ENCODE measurements at places on chromosomes 7 and 10. TPM values are rescaled to one million over a fixed set of nuclear protein-coding genes. Genes with fewer than 3 reads are reported as not detected.

The HK1 gene
- 140 TPM for total RNA-seq

DNA sequence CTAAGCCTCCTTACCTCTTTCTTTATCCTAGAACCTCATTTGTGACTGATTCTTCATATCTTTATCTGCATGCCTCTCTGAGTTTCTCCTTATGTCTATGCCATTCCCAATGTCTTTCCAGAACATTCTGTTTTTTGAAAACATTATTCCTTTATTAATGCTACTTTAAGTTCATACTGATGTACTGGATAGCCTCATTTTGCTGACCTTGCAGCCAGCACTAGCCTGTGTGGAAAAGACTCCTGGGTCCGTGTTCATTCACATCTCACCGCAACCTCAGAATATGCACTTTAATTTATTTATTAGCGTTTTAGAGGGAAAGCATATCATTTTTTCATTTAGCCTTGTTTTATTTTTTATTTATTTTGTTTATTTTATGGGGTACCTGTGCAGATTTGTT, 208.1 kb upstream of the NPVF start:
- DNase-seq, result no peak

The HTR7 gene
- total RNA-seq, result 2.2 TPM

- DNase-seq, result no peak
These were observed 30.7 kb upstream of the ELOVL3 start for GRCh38 chr10:102195296-102195870.

DNA sequence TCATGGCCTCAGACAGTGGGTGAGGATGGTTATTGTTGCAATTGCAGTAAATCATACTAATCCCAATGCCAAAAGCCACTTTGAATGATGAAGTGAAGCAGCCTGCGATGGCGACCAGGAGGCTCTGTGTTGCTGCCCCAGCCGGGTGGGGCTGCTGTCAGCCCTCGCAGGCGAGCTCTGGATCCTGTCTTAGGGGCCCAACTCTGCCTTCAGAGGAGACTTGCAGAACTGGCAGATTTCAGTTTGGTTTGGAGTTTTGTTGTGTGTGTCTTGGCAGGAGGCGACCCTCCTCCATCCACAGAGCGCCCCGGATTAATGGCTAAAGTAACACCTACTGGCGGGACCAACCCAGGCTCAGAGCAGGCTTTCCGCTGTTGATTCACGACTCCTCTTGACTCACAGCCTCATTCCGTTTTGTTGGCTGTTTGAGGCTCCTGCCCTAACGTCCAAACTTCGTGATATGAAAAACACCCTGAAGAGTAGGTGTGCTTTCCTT, 67.9 kb upstream of the BMPER start:
- no peak for DNase-seq

DNA sequence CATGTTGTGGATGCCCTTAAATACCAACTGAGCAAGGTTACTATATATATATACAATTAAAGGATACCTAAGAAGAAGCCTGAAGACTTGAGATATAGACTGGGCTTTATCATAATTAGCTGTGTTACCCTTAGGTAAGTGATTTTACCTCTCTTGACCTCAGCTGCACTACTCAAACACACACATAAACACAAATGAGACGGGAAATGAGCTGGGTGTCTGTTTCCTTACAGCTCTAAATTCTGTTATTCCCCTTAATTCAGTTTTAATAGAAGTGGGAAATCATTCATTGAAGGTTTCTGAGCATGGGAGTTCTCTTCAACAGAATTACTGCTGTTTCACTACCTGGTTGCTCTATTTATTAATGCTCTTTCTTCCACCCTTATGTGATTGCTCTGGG, 60.7 kb downstream of the GBF1 start:
- DNase-seq, result no peak

GRCh38 chr10:114397651-114398145, 6.6 kb downstream of the AFAP1L2 start:
- DNase-seq, result no peak

DNA sequence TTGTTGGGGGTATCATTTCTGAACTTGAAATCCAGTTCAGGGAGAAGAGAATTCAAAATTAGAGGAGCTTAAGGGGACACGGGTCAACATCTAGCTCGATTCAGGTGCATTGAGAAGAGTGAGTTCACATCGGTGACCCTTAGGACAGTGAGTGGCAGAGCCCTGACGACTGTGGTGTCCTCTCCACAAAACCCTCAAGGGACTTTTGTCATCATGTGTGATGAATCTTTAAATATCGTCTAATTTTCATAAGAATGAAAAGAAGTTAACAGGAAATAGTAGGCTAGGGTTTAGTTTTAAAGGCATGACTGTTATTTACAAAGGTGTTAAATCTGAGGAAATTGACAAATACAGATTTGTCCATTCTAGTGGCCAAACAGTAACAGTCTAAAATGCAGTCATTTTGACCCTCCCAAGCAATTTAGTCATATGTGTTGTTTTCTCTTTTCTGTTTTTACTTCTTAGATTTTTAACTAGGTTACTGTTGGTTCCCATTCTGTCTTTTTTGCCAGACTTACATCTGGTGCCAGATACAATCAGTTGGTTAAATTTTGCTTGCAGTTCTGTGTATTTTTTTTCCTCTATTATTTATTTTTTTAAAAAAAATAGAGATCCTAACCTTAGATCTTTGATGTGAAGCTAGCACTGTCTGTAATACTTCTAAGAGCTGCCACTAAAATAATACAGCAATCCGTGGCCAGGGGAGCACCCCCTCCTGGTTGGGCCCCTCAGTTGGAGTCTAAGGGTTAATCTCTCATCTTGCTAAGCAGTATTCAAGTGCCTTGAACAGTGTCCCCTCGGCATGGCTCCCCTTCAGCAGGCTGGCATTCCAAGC, 34.9 kb upstream of the SH2B2 start:
- DNase-seq, result no peak

DNA sequence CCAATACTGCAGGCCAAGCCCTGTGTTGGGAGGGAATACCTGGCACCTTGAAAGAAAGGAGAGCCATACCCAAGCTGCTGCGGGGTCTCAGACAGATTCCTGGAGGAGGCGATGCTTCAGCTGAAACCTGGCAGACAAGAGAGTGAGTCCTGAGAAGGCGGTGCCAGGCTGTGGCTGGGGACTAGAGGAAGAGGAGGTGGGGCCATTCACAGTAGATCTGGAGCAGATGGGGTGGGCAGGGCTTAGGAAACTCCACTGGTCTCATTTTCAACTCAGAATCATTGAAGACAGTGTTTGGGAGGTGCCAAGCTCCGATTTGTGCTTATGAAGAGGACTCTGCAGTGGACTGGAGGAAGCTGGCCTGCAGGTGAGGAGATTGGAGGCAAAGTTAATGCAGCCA, 236.3 kb upstream of the MKI67 start:
- DNase-seq, result no peak

The ZNF862 gene
- total RNA-seq, result 41.2 TPM

- DNase-seq, result no peak
These were observed 813 bp upstream of the MTURN start for GRCh38 chr7:30133736-30134610.

- no peak for DNase-seq
These were observed 45.7 kb downstream of the BEND7 start for GRCh38 chr10:13483073-13483472.

GRCh38 chr10:104268713-104269645, at the start of gene GSTO2:
Gene GSTO2, plus strand, starts transcription at chr10:104269184. Its CDS starts 5,732 bp downstream, at chr10:104274916.
- peak; percentile 99 for DNase-seq

The LOXL4 gene
- 0.32 TPM for total RNA-seq

GRCh38 chr10:93598157-93598556, 2.9 kb downstream of the RBP4 start:
- no peak for DNase-seq

DNA sequence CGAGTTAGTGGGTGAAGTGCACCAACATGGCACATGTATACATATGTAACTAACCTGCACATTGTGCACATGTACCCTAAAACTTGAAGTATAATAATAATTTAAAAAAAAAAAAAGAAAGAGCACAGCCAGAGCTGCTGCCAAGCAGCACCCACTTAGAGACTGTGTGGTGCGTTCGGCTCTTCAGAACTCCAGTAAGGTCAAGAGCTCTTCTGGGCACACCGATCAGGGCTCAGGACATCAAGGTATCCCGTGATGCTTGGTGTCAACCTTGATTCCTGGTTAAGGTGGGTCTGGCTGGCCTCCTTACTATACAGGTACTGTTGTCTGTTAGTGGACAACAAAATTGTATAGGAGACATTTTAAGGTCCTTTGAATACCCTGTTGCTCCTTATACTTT, 385.7 kb upstream of the AKR1E2 start:
- DNase-seq, result no peak

- no peak for DNase-seq
These were observed 618.9 kb upstream of the IGFBP3 start for GRCh38 chr7:46539892-46540483.

DNA sequence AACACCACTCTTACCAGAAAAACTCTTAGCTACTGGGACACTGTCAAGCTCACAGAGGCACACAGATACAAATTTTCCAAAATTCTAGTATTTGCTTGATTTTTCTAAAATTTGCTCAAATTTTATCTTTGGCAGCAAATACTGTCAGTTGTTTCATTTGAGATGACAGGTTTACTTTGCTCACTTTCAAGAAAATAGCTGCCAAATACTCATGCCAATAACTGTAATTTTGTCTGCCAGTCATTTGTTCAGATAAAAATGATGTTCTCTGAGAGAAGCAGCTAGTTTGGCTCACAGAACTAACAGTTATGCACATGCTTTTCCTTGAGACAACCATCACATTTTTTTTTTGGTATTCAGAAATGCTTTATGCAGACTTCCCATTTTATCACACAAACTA, 82.8 kb downstream of the LRRC18 start:
- no peak for DNase-seq

The TSPAN15 gene
- 30.5 TPM for total RNA-seq

The SAMD9 gene
- total RNA-seq, result 1.0 TPM

DNA sequence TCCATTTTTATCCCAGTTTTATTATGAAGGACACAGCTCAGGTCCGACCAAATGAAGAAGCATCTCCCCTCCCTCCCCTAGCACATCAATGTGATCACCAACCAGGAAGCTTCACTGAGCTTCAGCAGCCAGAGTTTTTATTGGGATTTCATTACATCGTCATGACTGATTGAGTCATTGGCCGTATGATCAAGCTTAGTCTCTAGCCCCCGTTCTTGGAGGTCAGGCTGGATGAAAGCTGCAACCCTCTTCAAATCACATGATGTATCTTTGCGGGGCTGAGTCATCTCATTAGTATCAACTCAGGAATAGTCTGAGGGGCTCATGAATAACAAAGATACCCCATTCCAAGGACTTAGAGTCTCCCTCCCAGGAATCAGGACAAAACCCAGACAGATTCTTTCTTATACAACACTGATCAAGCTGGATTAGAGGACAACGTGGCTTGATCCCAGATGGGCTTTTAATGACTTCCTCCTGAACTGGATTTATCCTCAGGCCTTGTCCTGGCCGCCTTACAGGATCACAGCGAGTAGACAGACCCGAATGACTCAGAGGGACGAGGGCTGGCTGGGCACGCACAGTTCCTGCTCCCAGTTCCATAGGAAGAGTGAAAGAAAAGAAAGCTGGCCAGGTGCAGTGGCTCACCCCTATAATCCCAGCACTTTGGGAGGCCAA, 14.5 kb downstream of the LIMK1 start:
- no peak for DNase-seq

DNA sequence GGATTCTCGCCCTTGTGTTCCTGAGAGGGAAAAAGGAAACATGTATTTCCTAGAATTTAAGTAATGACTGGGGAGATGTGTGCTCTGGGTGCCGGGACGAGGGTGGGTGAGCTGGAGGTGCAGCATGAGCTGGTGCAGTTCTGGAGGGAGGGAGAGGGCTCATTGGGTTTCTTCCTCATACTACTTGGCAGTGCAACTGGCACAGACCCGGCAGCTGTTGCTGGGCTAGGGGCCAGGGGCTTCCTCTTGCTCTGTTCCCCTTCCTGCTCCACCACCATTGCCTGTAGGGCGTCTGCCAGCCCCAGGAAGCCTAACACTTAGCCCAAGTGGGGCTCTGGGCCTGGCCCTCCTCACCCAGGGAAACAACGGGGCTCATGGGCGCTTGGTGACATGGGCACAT, 5.9 kb downstream of the RET start:
- no peak for DNase-seq

GRCh38 chr7:17506596-17506995, 208.1 kb downstream of the AHR start:
- no peak for DNase-seq

DNA sequence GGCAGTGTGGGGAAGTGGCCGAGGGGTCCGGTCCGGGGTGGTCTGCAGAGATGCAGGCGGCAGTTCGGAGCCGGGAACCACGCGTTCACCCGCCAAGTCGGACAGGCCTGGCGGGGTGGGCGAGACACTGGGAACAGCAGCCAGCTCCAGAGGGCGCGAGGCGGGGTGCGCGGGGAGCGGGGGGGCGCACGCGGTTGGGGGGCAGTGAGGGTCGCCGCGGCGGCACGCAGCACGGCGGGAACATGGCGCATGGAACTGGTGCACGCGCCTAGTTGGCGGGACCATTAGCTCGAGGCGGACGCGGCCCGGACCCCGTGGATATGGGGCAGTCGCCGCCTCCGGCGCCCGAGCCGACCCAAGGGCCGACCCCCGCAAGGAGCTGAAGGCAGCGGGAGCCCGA, 635.9 kb downstream of the ZNF37A start:
- DNase-seq, result no peak

All from dorsolateral prefrontal cortex (tissue), 122 donors.